ENCODE measurements at places on chromosomes 7 and 10.

DNA sequence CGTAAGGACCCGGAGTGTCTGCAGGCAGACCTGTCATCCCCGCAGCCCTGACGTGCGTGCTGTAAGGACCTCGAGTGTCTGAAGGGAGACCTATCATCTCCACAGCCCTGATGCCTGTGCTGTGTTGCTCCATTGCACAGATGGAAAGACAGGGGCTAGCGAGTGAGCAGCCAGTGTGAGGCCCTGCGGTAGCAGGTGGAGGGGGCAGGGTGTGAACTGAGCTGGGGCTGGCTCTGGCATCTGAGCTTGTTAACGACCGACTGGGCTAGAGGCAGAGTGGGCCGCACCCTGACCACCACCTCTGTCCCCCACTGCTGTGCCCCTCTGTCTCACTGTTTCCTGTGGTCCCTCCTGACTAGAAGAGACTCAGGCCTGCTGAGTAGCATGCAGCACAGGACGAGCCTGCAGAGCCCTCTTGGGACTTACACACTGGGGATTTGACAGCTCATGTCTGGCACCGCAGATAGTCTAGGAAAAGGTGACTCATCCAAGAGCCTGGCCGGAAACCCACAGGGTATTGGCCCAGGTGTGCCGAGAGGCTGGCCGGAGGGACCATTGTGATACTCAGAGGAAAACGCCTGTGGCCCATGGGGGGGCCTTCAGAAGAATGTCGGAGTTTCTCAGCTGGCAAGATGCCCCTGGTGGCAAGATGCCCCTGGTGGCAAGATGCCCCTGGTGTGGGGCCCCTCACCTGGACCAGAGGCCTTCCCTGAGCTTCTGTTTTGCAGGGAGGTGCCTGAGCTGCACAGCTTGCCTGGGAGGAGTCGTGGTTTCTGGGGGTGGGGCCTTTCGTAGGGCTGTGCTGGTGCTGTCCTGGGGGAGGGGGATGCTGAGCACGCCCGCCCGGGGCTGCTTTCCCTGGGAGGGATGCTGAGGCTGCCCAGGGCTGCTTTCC lies 34.3 kb downstream of the INPP5A start:
- peak; percentile 95 for DNase-seq
- peaks cover 7% of the 10 kb centered on the region for H3K36me3 ChIP-seq
- H3K27ac ChIP-seq: no peak overlapping the region
- H3K27me3 ChIP-seq: no peaks in the 10 kb centered on the region

DNA sequence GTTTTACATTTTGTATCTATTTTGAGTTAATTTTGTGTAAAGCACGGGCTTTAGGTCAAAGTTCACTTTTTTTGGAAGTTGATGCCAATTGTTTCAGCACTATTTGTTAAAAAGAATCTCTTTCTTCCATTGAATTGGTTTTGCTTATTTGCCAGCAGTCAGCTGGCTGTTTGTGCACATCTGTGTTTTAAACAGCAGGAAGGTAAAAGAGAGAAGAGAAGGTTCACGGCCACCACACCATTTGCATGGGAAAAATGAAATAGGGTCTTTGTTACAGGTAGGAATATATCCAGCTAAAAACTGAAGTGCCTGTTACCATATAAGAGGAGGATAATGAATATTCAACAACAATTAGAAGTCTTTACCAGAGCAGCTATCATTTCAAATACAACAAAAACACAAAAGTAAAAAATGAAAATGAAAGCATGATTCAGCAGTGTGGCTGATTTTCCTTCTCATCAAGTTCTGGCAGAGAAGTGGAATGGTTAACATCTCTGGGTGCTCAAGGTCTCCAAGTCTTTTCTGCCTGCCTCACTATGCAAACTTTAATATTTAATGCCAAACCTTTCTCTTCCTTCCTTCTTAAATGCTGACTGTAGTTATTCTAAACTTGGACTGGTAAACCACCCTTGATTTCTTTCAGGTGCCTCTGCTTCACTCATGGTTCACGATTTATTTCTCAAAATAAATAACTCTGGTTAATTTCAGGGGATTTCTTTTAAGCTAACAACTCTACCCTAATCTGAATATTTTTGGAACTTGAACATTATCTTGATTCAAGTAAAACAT lies 841.5 kb downstream of the GRM8 start:
- no peaks in the 10 kb centered on the region for H3K27me3 ChIP-seq
- H3K4me1 ChIP-seq: peaks cover 6% of the 10 kb centered on the region
- peak overlapping the region; percentile 43 for H3K4me3 ChIP-seq
- DNase-seq: no peak

DNA sequence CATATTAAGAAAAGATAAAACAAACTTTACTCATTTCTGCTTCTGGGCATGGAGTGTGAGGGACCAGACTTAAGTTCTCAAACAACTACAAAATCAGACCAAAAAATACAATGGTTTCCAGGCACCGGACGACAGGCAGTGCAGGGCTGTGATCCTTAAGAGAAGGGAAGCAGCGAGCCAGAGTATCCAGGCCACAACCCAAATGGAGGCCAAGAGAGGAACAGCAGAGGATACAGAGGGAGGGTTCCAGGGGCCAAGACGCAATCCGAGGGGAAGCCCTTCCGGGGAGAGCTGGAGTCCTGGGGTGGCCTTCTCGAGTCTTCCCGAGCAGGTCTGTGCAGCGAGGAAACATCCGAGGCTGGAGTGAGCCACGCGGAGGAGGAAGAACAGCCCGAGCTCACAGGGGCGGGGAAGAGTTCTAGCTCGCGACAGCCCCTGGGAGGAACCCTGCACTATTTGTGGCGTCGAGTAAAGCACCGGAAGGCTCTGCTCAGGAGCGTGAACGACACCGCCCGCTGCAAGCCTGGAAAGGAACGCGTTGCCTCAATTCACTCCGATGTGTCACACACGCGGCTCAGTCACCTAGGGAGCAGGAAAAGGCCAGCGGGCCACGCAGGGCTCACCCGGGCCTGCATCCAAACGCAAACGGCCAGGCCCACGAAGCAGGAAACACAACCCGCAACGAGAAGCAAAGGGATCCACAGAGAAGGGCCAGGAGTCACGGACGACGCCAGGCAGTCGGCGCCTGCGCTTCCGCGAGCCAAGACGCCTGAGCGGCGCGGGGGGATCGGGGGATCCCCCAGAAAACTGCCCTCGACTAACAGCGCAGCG lies 933 bp upstream of the RNF32 start:
- no peaks in the 10 kb centered on the region for H3K27me3 ChIP-seq
- peaks cover 5% of the 10 kb centered on the region for H3K36me3 ChIP-seq
- H3K4me3 ChIP-seq: peak overlapping the region; percentile 79
- peaks cover 6% of the 10 kb centered on the region for H3K4me1 ChIP-seq

- H3K4me1 ChIP-seq: peaks cover 6% of the 10 kb centered on the region
- no peak for DNase-seq
- H3K27ac ChIP-seq: no peak overlapping the region
Observed at GRCh38 chr10:13000431-13000830, 1.1 kb downstream of the CCDC3 start.

DNA sequence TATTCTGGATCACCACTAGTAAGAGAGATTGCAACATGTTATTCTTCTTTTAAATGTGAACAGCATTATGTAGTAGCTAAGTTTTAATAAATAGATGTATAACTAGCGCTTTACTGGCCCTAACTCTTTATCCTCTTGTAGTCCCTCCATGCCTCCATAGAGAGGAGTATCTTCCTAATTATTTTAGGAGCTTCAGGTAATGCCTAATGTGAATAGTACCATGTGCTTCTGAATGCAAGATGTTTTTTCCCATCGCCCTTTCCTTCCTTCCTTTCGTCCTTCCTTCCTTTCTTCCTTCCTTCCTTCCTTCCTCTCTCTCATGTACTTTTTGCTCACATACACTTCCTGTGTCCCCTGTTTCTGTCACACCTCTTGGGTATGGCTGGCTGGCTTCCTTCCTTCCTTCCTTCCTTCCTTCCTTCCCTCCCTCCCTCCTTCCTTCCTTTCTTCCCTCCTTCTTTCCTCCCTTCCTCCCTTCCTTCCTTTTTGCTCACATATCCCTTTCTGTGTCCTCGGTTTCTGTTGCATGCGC lies 290.7 kb downstream of the HDAC9 start:
- no peaks in the 10 kb centered on the region for H3K27me3 ChIP-seq
- no peaks in the 10 kb centered on the region for H3K36me3 ChIP-seq
- H3K4me1 ChIP-seq: peaks cover 5% of the 10 kb centered on the region
- DNase-seq: no peak
- no peak overlapping the region for H3K27ac ChIP-seq
- H3K4me3 ChIP-seq: no peak overlapping the region

DNA sequence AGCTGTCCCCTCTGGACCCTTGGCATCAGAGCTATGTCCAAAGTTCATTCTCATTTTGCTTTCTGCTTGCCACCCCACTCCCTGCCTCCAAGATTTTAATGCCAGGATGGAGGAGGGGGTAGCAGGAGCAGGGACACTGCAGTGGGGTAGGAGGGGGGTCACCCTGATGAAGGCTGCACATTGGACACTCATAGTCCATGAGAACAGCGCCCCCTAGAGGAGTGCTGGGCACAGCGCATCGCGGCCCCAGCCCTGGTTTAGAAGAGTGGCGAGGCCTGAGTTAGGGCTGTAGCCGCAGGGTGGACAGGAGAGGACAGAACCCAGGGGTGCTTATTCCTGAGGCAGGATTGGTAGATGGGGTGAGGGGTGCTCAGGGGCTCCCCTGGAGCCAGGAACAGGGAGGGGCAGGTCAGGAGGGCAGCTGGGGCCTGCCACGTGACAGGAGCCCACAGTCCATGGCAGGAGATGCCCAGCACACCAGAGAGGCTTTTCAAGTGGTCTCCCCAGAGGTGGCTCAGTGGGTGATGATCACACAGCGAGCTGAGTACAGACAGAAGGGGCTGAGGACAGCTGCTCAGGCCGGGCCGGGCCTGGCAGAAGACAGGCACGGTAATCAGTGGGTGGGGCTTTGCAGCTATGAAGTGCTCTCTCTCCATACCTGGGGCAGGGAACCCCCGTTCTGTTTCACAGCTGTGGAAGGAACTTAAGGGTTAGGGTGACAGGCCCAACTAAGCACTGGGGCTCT lies 71.4 kb downstream of the NEURL1 start:
- no peak overlapping the region for H3K4me3 ChIP-seq
- H3K27me3 ChIP-seq: peaks cover 17% of the 10 kb centered on the region
- H3K27ac ChIP-seq: no peak overlapping the region
- peak; percentile 42 for DNase-seq

DNA sequence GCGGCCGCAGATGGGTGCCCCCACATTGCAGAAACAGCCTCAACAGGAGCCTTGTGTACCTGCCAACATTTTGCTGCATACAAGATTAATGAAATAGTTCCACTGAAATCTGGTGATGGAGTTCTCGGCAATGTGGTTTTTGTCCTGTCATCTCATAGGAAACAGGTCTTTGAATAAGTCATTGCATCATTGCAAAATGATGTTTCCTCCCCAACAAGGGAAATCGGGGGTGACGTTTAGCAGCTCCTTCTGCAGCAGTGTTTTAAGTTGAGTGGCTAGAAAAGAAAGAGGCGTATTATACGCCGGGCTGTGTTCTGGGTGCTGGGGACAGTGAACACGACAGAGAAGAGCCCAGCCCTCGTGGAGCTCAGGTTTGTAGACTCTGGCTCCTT lies 177.0 kb downstream of the PRKAG2 start:
- no peak overlapping the region for H3K27ac ChIP-seq
- H3K4me1 ChIP-seq: peaks cover 26% of the 10 kb centered on the region
- H3K36me3 ChIP-seq: no peaks in the 10 kb centered on the region
- peak; percentile 21 for DNase-seq

GRCh38 chr7:16026253-16027020 lies 340.0 kb upstream of the MEOX2 start:
- H3K4me1 ChIP-seq: no peaks in the 10 kb centered on the region
- peak; percentile 1 for DNase-seq
- peaks cover 44% of the 10 kb centered on the region for H3K27me3 ChIP-seq

DNA sequence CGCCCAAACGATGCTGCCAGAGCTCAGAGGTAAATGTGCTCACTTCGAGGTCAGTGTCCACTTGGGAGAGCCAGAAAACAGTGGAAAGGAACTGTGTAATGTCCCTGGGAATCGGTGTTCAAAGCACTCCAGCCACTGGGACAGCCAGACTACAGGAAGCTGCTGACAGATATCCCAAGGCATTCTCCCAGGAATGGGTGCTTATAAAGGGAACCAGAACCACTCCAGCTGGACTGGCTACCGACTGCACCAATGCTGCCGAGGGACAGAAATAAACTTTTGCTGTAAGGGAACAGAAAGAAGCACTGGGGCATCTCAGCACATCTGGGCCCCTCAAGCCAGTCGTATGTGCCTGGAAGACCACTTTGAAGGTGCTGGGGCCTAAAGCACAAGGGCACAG lies 76.7 kb downstream of the ATXN7L1 start:
- H3K4me3 ChIP-seq: no peak overlapping the region
- no peaks in the 10 kb centered on the region for H3K27me3 ChIP-seq
- DNase-seq: no peak
- H3K36me3 ChIP-seq: peaks cover 1% of the 10 kb centered on the region

Data from MCF 10A (cell line).